Esophagus squamous epithelium (tissue), 5 donors: ENCODE measurements at places on chromosomes 7 and 10. TPM values are rescaled to one million over a fixed set of nuclear protein-coding genes. Genes with fewer than 3 reads are reported as not detected.

GRCh38 chr7:47039089-47039648 lies 542.7 kb downstream of the TNS3 start:
- no peaks in the 10 kb centered on the region for H3K27me3 ChIP-seq
- DNase-seq = no peak
- H3K36me3 ChIP-seq = no peaks in the 10 kb centered on the region

- no peak overlapping the region for H3K4me3 ChIP-seq
- no peaks in the 10 kb centered on the region for H3K36me3 ChIP-seq
- no peaks in the 10 kb centered on the region for H3K27me3 ChIP-seq
- DNase-seq = no peak
Observed at GRCh38 chr10:74320026-74320425, 169.0 kb downstream of the ADK start.

STMP1 gene
- total RNA-seq = 19.2 TPM

DNA sequence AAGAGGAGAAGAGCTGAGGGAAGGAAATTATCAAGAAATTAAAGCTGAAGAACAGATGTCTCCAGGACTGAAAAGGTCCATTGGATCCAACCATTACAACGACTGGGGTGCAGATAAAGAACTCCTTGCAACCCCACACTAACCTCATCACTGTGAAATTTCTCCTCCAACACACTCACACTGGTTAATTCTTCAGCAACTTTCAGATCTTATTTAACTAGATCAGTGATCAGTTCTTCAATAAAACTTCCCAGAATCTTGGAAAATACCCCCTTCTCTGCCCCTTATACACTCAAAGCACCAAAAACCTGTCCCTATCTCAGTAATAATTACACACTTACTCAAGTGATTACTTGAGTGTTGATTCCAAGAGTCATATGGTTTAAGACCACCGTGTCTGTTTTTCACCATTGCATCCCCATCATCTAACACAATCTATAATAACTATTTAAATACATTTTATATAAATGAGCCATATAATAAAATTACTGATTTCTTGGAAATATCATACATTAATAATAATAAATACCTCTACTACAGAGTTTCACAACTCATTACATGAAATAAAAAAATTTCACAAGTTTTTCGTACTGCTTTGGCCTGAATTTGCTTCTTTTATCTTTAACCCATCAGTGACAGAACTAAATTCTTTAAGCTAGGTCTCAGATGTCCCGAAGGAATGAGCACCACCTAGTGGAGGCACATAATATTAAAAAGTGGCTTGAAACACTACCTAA lies 123.7 kb downstream of the MPP7 start:
- no peaks in the 10 kb centered on the region for H3K36me3 ChIP-seq
- DNase-seq = no peak
- H3K27me3 ChIP-seq = no peaks in the 10 kb centered on the region
- H3K27ac ChIP-seq = no peak overlapping the region
- peaks cover 20% of the 10 kb centered on the region for H3K4me1 ChIP-seq
- H3K4me3 ChIP-seq = no peak overlapping the region

POLR2J2 gene
- total RNA-seq = 1.5 TPM

- no peaks in the 10 kb centered on the region for H3K36me3 ChIP-seq
- no peak overlapping the region for H3K27ac ChIP-seq
- H3K4me3 ChIP-seq = no peak overlapping the region
- DNase-seq = no peak
Observed at GRCh38 chr7:134343796-134344195, 27.1 kb upstream of the SLC35B4 start.

- no peak overlapping the region for H3K4me3 ChIP-seq
- H3K4me1 ChIP-seq = peaks cover 3% of the 10 kb centered on the region
- no peaks in the 10 kb centered on the region for H3K27me3 ChIP-seq
- peak overlapping the region; percentile 40 for H3K27ac ChIP-seq
Observed at GRCh38 chr7:51312951-51313737, 3.5 kb downstream of the COBL start.

DNA sequence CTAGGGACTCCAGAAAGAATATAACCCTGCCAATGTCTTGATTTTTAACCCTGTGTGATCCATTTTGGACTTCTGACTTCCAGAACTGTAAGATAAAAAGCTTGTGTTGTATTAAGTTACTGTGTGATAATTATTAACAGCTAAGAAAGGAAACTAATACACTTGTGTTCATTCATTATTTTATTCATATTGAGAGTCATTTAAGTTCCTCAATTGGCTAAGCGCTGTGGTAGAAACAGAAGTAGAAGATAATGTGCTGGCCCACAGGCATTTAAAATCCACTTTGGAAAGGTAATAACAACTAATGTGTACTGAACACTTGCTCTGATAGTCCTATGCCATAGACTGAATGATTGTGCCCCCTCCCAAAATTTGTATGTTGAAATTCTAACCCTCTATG lies 471.7 kb upstream of the GHITM start:
- H3K36me3 ChIP-seq = no peaks in the 10 kb centered on the region
- no peak overlapping the region for H3K4me3 ChIP-seq
- DNase-seq = no peak
- H3K4me1 ChIP-seq = no peaks in the 10 kb centered on the region
- H3K27me3 ChIP-seq = no peaks in the 10 kb centered on the region

SEMA3D gene
- total RNA-seq = 3.8 TPM

DNA sequence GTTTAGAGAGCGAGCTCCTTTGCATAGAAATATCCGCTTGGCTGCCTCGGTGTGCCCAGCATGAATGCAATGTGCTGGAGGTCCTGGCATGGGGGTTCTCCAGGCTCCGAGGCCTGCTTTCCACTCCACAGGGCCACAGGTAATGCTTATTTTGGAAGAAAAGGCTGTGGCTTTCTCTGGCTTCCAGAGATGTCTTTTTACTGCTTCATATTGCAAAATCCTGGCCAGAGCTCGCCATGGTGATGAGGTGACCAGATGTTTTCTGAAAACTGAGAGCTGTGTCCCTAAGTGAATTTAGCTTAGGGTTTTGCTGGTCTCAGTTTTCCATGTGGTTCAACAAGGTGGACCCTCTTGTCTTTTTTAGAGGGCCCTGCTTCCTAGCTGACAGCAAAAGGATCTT lies 65.2 kb downstream of the BMPER start:
- no peak overlapping the region for H3K27ac ChIP-seq
- no peaks in the 10 kb centered on the region for H3K27me3 ChIP-seq
- DNase-seq = no peak
- H3K36me3 ChIP-seq = no peaks in the 10 kb centered on the region
- H3K4me3 ChIP-seq = no peak overlapping the region

- H3K27me3 ChIP-seq = no peaks in the 10 kb centered on the region
- H3K36me3 ChIP-seq = peaks cover 6% of the 10 kb centered on the region
Observed at GRCh38 chr10:101617824-101618568, 29.9 kb downstream of the DPCD start.

DNA sequence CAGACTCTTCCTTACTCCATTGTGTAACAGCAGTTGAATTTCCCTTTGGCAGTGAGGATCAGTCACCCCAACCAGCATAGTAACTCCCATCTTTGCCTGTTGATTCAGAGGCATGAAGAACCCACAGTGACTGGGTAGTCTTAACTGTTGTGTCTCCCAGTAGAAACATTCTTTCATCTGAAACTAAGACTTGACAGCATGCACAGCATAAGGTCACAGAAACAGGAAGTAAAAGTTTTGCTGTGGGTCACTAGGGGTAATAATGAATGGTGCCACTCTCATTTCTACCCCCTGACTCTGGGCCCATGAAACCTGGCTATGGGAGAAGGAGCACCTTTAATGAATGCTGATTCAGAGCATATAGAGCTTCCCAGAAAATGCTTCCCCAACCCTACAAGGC lies 8.3 kb upstream of the FRMPD2 start:
- no peaks in the 10 kb centered on the region for H3K4me1 ChIP-seq
- H3K4me3 ChIP-seq = no peak overlapping the region
- DNase-seq = no peak
- no peak overlapping the region for H3K27ac ChIP-seq
- no peaks in the 10 kb centered on the region for H3K27me3 ChIP-seq

- no peak for DNase-seq
- no peaks in the 10 kb centered on the region for H3K27me3 ChIP-seq
- peaks cover 18% of the 10 kb centered on the region for H3K36me3 ChIP-seq
Observed at GRCh38 chr7:151375530-151376217, 34.1 kb downstream of the NUB1 start.

DNA sequence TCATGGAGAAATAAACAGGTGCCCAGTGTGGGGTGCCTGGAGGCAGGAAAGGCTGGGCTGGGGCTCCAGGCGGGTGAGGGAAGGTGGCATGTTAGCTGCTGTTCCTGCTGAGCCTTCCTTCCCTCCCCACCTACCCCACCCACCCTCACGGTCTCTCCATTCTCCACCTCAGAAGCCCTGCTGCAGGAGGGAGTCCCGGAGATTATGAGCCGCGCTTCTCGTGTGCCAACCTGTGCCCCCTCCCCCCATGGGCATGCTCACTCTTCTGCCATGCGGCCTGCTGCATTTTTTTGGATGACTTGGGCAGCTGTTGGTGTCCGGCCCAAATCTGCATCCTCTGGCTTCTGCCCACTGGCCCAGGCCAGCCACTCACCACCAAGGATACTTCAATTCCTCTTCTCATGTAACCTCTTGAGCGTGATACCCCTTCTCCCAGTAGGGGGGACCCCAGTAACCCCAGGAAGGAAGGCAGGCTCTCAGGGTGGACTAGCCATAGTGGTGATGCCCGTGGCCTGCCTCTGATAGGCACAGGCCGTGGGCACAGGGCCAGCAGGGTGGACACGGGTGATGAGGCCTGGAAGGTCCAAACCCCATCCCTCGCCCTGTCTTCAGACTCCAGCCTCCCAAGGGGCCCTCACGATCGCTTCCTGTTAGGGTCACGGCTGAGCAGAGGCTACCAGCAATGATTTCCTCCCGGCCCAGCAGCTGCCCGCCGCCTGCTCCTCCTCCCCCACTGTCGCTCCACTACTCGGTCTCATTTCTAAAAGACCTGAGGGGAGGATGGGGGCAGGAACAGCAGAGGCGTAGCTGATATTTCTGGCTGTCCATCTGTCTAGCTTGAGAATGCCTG lies 27.8 kb downstream of the UNC5B start:
- H3K4me3 ChIP-seq = no peak overlapping the region
- no peak for DNase-seq
- no peak overlapping the region for H3K27ac ChIP-seq
- no peaks in the 10 kb centered on the region for H3K36me3 ChIP-seq
- peaks cover 33% of the 10 kb centered on the region for H3K4me1 ChIP-seq

ASCC1 gene
- 18.7 TPM for total RNA-seq

DNA sequence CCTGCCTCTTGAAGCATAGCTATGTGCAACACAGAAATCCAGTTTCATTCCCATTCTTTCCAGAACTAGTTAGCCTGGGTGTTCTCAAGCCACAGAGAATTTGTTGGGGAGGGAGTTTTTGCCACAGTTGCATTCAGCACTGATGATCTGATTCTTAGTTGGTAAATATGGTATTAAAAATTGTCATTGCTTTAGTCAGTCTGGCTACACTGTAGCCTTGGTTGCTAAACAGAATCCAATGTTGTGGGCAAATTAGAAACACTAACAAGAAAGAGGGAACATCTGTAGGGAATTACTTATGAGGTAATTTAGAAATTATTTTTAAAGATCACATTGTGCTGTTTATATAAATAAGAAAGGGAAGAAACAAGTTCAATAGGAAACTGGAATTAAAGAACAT lies 57.0 kb upstream of the CC2D2B start:
- H3K4me3 ChIP-seq = no peak overlapping the region
- no peak for DNase-seq
- no peaks in the 10 kb centered on the region for H3K36me3 ChIP-seq
- H3K4me1 ChIP-seq = no peaks in the 10 kb centered on the region
- no peaks in the 10 kb centered on the region for H3K27me3 ChIP-seq
- H3K27ac ChIP-seq = no peak overlapping the region

- H3K36me3 ChIP-seq = no peaks in the 10 kb centered on the region
- no peaks in the 10 kb centered on the region for H3K4me1 ChIP-seq
- no peak overlapping the region for H3K4me3 ChIP-seq
- H3K27ac ChIP-seq = no peak overlapping the region
- no peaks in the 10 kb centered on the region for H3K27me3 ChIP-seq
Observed at GRCh38 chr10:103504181-103504783, 10.8 kb downstream of the NEURL1 start.

DNA sequence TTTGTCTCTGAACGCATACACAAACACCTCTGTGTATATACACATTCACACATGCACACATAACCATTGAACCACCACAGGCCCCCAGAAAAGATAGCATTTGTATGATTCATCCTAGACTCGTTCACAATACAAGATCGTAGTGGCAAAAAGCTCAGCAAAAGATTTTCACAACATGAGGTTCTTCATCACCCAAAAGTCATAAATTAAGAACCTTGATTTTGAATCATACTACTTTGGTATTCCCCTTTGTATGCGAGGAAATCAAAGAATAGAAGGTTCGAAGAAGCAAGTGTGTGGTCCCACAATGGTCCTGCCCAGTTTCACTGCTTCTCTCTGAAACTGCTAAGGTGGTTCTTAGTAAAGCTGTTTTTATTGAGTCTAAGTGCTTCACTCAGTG lies 200.7 kb downstream of the CELF2 start:
- peaks cover 4% of the 10 kb centered on the region for H3K4me1 ChIP-seq
- no peak for DNase-seq
- no peak overlapping the region for H3K27ac ChIP-seq
- H3K27me3 ChIP-seq = no peaks in the 10 kb centered on the region
- no peak overlapping the region for H3K4me3 ChIP-seq
- H3K36me3 ChIP-seq = no peaks in the 10 kb centered on the region

GRCh38 chr7:153628825-153629224 lies 423.4 kb upstream of the DPP6 start:
- no peak overlapping the region for H3K27ac ChIP-seq
- DNase-seq = no peak
- no peaks in the 10 kb centered on the region for H3K36me3 ChIP-seq
- no peak overlapping the region for H3K4me3 ChIP-seq
- H3K4me1 ChIP-seq = no peaks in the 10 kb centered on the region

DNA sequence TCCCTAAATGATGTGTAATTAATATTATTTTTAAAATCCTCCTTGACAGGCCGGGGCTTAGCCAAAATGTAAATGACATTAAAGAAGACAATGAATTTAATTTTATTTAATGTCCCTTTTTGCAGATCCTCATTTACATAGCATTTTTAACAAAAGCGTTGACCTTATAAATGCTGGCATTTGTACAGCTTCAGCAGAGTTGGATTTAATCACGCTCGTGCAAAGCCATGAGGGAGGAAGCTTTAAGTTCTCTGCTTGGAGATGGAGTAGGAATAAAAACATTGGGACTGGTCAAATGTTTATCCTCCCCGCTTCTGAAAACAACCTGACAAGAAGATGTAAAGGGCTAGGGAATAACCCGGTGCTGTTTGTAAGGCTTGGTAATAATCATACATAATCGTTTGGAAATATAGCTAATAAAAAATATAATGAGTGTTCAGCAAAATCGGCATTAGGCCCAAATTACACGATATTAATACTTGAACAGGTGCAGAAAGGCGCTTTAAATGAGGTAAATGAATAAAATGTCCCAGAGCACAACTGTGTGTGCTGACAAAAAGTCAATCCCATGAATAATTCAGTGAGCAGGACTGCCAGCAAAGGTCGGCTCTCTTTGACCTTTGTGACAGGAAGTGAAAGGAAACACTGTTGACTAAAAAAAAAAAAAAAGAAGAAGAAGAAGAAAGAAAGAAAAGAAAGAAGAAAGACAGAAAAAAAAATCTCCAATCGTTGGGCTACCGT lies 11.5 kb downstream of the EBF3 start:
- H3K4me3 ChIP-seq = no peak overlapping the region
- no peak for DNase-seq
- H3K4me1 ChIP-seq = peaks cover 3% of the 10 kb centered on the region
- H3K27ac ChIP-seq = peak overlapping the region; percentile 68
- no peaks in the 10 kb centered on the region for H3K36me3 ChIP-seq

NPC1L1 gene
- total RNA-seq = not detected

- no peak overlapping the region for H3K27ac ChIP-seq
- no peak for DNase-seq
- no peak overlapping the region for H3K4me3 ChIP-seq
- no peaks in the 10 kb centered on the region for H3K27me3 ChIP-seq
- H3K36me3 ChIP-seq = no peaks in the 10 kb centered on the region
Observed at GRCh38 chr7:20383351-20383750, 52.7 kb downstream of the ITGB8 start.

XPNPEP1 gene
- total RNA-seq = 53.2 TPM
